ENCODE measurements at places on chromosomes 16 and 17.
A peak's percentile ranks its signal among the peaks of the same experiment; 100 is the strongest.

- DNase-seq = no peak
Measured at GRCh38 chr16:61419791-61420190, 616.4 kb downstream of the CDH8 start.

- DNase-seq = no peak
Measured at GRCh38 chr16:11251525-11252481, 4.2 kb downstream of the SOCS1 start.

- DNase-seq = no peak
Measured at GRCh38 chr17:68719431-68719830, 118.3 kb upstream of the FAM20A start.

GRCh38 chr17:27341041-27341471 is 47.1 kb downstream of the WSB1 start:
- no peak for DNase-seq

- DNase-seq = peak; percentile 36
Measured at GRCh38 chr16:67349172-67349571, 22.6 kb downstream of the LRRC36 start.

- no peak for DNase-seq
Measured at GRCh38 chr16:11057711-11058345, 113.5 kb downstream of the CLEC16A start.

GRCh38 chr16:89122322-89122851 is 28.7 kb downstream of the ACSF3 start:
- DNase-seq = no peak

Data from CD14-positive monocyte (primary cell).